Karpas-422 (cell line): ENCODE measurements at places on chromosomes 3 and 15. TPM values are rescaled to one million over a fixed set of nuclear protein-coding genes. Genes with fewer than 3 reads are reported as not detected.

GRCh38 chr3:63056932-63057331, 181.7 kb upstream of the CADPS start:
- no peaks in the 10 kb centered on the region for H3K4me1 ChIP-seq
- no peak overlapping the region for H3K27ac ChIP-seq
- no peaks in the 10 kb centered on the region for H3K27me3 ChIP-seq
- H3K36me3 ChIP-seq, result no peaks in the 10 kb centered on the region
- no peak for DNase-seq
- H3K4me3 ChIP-seq, result no peak overlapping the region

DNA sequence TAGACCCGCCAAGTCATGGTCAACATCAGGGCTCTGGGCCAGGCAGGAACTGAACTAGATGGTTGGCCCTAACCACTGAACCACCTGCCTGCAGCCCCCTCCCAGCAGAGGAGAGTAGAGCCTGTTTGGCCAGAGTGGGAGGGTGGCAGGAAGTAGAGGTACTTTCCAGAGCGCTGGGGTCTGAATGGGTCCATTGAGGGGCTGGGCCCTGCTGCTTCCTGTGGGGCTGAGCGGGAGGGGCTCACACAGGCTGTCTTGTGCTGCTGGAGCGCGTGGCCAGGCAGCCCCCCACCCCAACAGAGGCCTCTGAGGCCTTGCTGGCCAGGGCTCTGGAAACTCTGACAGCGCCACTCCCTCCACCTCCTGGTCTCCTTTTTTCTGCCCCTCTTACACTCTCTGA, 17.4 kb downstream of the CSPG4 start:
- H3K4me1 ChIP-seq, result peaks cover 4% of the 10 kb centered on the region
- H3K27ac ChIP-seq, result no peak overlapping the region
- H3K27me3 ChIP-seq, result no peaks in the 10 kb centered on the region
- H3K4me3 ChIP-seq, result no peak overlapping the region

The CA12 gene
- not detected in 2 replicates for total RNA-seq

- DNase-seq, result no peak
- H3K27ac ChIP-seq, result no peak overlapping the region
- H3K4me1 ChIP-seq, result no peaks in the 10 kb centered on the region
- no peaks in the 10 kb centered on the region for H3K27me3 ChIP-seq
- no peak overlapping the region for H3K4me3 ChIP-seq
These were observed 48.1 kb downstream of the PLCL2 start for GRCh38 chr3:16932877-16933276.

The B3GALNT1 gene
- total RNA-seq, result 5.7 and 6.4 TPM in 2 replicates

- H3K27ac ChIP-seq, result no peak overlapping the region
- no peaks in the 10 kb centered on the region for H3K36me3 ChIP-seq
- no peak overlapping the region for H3K4me3 ChIP-seq
- H3K27me3 ChIP-seq, result no peaks in the 10 kb centered on the region
- DNase-seq, result no peak
These were observed 124.5 kb upstream of the TBL1XR1 start for GRCh38 chr3:177321819-177322218.

GRCh38 chr3:128426128-128426921, 40.4 kb downstream of the DNAJB8 start:
- no peak overlapping the region for H3K4me3 ChIP-seq
- H3K4me1 ChIP-seq, result 0 out of 2 replicates have a peak, but pooled peaks cover 3% of the 10 kb centered on the region
- no peaks in the 10 kb centered on the region for H3K36me3 ChIP-seq
- H3K27ac ChIP-seq, result no peak overlapping the region
- DNase-seq, result peak; percentile 78

DNA sequence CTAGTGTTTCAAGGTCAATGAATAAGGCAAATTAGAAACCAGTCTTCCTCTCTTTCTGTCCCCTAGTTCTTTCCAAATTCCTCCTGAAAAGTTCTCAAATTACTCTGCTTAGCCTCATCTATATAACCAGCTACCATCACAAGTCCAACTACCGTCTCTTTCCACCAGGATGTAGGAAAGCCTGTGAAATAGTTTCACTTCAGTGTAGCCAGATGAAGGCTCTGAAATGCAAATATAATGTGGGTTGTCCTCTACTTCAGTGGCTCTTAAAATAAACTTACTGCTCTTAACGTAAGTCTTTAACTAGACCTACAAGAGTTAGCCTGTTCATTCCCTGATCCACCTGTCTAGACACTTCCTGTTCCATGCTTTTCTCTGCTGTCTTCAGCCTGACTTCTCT, 827.7 kb downstream of the ROBO1 start:
- DNase-seq, result no peak
- no peaks in the 10 kb centered on the region for H3K27me3 ChIP-seq
- peaks cover 6% of the 10 kb centered on the region for H3K4me1 ChIP-seq
- no peak overlapping the region for H3K4me3 ChIP-seq

GRCh38 chr3:108334701-108335100, 38.4 kb downstream of the HHLA2 start:
- no peak overlapping the region for H3K4me3 ChIP-seq
- no peaks in the 10 kb centered on the region for H3K27me3 ChIP-seq
- no peak overlapping the region for H3K27ac ChIP-seq
